NCI-H1436 (cell line): ENCODE measurements at places on chromosomes 5 and 9.

- no peak for DNase-seq
These were observed 145.6 kb upstream of the TSLP start for GRCh38 chr5:110925916-110926315.

DNA sequence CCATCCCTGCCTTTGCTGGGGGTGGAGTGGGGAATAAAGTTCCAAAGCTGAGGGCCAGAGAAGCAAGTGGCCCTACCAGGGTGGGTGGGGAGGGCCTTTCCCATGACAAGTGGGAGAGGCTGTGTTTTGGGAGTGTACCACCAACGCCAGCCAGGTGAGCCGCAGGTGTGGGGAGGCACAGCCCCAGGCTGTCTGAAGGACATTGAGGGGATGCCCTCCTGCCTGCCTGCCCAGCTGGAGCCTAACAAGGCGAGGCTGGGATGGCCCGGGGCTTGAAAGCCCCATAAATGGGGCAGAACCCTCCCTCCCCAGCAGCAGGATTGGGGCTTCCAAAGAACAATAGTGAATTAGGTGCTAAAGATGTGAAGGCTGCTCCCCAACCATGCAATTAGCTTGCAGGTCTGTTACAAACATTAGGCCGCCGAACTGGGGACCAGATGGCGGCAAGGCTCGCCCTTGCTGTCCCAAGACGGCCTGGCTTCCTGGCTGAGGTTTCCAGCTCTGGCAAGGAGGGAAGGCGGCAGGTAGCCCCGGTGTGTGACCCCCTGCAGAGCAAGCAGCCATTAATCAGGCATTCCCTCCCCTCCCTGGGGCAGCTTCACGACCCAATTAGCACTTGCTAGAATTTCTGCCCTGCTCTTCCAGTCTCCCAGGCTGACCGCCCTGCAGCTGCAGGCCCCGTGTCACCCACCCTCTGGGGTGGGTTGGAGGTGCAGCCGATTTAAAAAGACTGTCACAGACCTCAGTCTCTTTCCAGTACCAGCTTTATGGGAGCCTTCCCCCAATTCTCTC, 42.9 kb downstream of the FGF18 start:
- no peak for DNase-seq

DNA sequence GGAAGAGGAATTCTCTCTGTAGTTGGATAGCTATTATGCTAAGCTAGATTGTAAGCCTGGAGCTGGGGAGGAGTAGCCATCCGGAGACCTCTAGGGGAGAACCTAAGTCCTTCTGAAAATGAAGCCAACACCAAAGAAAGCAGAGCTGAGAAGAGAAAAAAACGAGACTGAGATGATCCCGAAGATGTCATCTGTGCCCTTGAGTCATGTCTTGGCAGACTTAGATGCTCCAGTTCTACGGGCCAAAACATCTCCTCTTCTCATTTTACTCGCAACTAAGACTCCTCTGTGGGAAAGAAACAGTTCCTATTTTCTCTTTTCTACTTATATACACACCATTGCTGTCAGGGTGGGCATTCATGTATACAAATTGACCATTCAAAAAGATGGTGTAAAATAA, 34.3 kb upstream of the ADCY2 start:
- DNase-seq: no peak

GRCh38 chr9:87290241-87291052, 207.2 kb upstream of the DAPK1 start:
- DNase-seq: no peak

DNA sequence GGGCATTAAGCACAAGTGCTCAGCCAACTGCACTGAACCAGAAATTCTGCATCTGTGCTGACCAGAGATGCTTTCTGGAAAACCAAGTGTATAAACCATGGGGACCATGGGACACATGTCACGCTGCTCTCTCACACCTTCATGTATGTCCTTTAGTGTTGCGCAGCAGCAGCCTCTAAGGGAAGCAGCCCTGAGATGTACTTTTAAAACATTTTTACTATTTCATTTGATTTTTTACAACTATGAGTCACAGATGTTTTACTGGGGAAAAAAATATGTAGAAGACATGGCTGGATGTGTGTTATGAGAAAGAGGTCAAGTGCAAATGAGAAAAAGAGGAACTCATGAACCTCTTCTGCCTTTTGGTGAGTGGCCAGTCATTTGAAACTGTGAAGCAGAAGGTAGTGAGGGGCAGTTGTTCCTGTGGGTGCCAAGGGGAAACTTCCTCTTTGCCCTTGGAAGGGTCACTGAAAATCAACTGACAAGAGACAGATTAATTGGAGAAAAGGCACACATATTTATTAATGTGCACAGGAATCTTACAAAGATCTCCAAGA, 31.4 kb upstream of the SYK start:
- no peak for DNase-seq

GRCh38 chr5:5770825-5771224, 348.3 kb downstream of the ICE1 start:
- no peak for DNase-seq

DNA sequence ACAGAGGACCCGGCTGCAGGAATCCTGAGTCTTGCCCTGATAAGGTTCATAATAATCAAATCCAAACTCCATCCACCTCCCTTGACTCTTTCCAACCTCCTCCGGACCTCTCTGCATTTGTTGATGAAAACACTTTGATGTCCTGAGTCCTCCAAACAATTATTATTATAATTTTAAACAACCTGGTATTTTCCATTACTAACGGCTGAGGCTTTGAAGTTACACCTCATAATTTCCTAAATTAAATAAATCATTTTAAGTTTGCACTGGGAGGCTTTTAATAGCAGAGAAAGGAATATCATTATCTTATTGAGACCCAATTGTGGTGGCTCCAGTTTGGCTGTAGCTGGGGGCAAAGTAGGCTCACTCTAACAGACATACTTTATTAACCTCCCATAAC, 9.5 kb downstream of the MSX2 start:
- no peak for DNase-seq

DNA sequence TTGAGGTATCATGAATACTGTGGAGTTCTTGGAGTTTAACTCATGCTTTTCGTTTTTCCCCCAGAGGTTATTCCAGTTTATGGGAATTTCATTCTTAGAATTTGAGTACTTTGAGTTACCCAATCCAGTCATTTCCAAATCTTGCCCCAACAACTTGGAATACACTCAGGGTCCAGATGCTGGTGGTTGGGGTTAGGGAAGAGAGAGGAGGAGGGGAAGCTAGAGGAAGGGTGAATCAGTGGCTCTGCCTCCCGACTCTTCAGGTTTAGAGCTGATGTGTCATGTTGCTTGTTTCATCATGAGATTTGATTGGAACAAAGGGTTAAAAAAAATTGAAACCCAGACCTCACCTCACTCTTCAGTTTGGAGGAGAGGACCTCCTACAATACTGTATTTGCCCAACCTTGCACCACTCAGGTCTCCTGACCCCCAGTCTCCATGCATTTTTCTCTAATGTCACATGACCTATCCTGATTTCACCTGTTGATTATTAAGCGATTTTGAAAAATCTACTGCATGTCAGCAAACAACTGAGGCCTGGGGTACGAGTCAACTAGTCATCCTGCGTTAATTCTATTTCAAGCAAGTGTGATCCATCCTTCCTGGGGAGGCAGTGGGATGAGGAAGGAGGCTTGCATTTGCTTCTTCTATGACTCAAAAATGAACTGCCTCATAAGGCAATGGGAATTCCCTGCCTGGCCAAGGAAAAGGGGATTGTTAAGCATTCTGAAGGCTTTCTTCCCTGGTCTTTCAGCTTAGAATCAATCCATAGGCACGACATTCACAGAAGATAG, 6.2 kb upstream of the SLC1A3 start:
- no peak for DNase-seq

DNA sequence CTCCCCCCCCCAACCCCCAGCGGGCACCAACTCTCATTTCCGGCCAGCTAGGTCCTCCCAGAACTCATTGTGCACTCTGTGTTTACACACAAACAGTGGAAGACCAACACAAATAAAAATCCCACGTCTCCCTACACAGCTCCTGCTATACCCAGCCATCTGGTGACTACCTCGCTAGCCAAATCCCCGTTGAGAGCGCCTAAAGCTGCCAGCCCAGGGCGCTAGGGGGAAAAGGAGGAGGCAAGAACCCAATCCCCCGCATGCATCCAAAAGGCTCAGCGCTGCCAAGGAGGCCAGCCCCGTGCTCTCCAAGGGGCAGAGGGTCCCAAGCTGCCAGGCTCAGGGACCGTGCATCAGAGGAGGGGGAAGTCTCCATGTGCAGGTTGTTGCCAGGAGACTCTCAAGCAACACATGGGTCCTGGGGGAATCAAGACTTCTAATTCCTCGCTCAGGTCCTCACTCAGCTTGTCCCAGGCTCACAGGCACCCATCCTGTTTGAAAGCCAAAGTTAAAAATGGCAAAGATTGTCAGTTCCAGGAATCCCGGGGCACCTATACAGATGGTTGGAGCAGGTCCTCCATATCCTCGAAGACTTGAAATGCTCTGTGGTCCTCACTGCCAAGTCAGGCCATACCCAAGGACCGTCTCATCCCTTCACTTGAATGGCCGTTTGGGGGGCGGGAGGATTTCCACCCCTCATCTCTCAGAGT, 2.7 kb downstream of the ASTN2 start:
- DNase-seq: peak; percentile 25

DNA sequence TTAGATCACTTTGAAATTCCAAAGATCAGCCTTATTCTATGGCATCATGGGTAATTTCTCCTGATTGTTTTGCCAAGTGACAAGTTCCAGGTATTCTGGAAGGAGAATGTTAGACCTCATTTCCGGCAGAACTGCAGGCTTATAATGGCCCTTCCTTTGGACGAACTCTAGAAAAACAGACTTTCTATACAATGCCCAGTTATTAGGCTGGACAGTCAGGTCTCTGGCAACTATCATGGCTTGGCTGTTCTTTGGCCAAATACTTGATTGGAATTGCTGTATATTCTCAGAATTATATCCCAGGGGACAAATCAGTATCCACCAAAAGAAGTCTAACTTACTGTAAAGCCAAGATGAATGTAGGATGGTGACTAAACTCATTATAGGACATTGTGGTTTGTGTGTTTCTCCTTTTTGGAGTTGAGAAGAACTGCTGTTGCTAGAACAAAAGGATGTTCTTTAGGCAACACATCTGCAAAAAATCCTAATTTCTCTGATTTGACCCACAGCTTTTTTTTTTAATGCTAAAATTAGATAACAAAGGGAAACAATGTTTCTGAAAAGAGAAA, 69.0 kb downstream of the ADAMTSL1 start:
- DNase-seq: no peak

DNA sequence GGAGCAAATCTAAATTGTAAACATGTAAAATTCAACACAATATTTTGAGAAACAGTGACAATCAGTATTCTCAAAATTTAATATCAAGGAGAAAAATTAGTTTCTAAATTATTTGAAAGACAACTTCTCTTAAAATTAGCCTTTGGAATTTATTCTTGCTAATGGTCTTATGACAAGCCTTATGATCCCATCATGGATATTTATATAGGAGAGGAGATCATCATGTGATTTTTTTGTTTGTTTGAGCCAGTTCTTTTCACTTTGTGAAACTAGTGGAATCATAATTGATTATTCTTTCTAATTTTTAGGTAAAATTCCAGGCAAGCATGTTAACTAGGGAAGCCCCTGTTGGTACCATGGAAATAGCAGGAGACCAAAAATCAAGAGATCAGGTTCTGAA, 24.7 kb downstream of the DMXL1 start:
- no peak for DNase-seq

- no peak for DNase-seq
These were observed 362.7 kb downstream of the OSTF1 start for GRCh38 chr9:75451045-75451444.

GRCh38 chr9:84067821-84068220, 87.2 kb downstream of the RMI1 start:
- no peak for DNase-seq

- DNase-seq: no peak
These were observed 106.6 kb upstream of the TBCA start for GRCh38 chr5:77882670-77883257.

DNA sequence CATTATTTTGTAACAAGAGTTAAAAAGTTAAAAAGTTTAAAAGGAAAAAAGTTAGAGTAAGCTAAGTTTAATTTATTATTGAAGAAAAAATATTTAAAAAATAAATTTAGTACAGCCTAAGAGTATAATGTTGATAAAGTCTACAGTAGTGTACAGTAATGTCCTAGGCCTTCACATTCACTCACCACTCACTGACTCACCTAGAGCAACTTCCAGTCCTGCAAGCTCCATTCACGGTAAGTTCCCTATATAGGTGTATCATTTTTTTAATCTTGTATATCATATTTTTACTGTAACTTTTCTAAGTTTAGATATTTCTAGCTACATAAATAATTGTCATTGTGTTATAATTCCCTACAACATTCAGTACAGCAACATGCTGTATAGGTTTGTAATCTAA, 69.4 kb upstream of the PANK3 start:
- DNase-seq: no peak

DNA sequence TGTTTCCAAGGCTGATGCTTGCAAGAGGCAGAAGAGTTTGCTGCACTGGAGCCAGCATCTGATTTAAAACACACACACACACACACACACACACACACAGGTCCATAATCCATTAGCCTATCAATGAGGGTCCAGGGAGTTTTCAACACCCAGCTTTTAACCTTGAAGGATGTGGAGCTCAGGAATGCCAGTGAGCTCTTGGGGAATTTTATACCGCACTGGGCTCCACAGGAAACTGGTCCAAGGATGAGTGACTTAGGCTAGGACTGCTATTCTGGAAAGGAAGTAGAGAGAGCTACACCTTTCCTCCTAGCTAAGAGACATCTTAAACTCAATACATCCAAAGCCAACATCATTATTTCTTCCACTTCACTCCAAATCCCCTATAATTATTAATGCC, 942 bp upstream of the NRG2 start:
- no peak for DNase-seq

- DNase-seq: no peak
These were observed 46.2 kb downstream of the TSPAN17 start for GRCh38 chr5:176693477-176693851.

DNA sequence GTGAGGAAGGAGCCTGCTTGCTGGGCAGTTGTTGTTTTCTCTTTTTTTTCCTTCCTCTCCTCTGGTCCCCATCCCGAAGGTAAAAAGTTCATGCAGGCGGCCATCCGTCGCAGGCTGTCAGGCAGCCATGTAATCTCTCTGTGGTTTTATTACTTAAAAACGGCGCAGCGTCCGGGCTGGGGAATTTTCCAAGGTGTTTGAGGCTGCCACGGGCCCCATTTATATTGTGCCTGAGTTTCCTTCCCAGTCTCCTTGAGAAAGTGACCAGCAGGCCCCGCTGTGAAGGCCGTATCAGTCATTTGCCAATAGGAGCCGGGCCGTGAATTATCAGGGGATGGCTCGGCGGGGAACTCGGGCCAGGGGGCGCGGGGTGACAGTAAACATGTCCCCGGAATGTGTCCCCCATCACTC, 289.7 kb downstream of the PBX3 start:
- no peak for DNase-seq

DNA sequence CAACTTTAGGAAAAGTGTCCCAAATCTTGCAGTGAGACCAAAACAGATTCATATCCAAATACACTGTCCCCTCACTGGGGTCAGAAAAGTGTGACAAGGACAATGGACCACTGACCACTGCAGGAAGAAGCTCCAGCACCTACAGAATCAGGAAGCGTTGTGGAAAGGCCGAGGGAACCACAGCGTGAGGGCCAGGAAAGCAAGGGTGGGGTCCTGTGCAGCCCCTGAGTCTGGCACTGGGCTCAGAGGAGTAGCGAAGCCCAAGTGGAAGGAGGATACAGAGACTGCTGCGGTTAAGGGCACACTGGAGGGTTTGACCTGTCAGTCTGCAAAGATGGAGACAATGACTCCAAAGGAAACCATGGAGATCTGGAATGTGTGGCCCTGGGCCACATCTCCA, 36.9 kb downstream of the C5orf15 start:
- no peak for DNase-seq
